IMR-90 (cell line): ENCODE measurements at places on chromosomes 12 and 14.

DNA sequence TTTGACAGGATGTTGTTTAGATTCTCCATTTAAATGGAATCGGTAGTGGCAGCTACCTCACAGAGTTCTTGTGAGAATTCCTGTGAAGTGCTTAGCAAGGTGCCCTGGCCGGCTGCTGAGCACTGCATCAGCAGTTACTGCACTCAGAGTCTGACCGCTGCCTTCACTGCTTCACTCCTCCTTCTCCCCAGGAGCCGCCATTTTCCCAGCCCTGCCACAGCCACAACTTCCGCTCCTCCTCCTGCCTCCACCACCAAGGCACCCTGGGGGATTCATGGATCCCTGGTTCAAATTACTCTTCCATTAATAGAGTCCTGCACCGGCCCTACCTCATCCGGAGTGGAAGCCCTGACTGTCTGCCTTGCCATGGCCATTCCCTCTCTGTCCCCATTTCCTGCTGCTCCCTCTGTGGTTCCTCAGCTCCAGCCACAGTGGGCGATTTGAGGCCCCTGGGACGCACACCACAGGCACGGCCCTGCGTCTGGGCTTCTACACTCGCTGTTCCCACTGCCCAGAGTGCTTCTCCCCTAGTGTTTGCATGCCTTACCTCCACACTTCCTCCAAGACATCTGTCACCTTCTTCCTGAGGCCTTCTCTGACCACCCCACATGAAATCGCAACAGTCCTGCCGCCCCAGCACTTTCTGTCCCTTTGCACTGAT is 210.3 kb downstream of the IPO8 start:
- DNase-seq = no peak

DNA sequence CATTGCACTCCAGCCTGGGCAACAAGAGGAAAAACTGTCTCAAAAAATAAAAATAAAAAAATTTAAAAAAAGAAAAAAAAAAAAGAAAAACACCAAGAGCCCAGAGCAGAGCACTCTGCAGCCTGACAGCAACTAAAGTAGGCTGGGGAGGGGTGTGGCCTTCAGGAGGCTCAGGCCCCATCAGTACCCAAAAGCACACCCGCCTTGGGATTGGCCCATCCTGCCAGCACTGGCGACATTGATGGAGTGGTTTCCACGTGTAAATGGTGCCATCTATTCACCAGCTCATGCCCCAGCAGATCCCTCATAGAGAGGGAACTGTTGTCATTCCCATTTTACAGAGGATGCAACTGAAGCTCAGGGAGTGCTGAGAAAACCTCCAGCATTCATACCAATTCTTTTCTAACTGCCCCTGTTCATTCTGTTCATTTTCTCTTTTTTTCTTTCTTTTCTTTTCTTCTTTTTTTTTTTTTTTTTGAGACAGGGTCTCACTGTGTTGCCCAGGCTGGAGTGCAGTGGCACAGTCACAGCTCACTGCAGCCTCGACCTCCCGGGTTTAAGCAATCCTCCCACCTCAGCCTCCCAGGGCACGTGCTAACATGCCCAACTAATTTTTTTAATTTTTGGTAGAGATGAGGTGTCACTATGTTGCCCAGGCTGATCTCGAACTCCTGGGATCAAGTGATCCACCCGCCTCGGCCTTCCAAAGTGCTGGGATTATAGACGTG is 89.3 kb downstream of the IRF2BPL start:
- DNase-seq = no peak

GRCh38 chr12:130633771-130634170 is 82.3 kb downstream of the RIMBP2 start:
- DNase-seq = no peak

GRCh38 chr12:121334513-121335343 is 17.5 kb downstream of the ANAPC5 start:
- peak; percentile 78 for DNase-seq

DNA sequence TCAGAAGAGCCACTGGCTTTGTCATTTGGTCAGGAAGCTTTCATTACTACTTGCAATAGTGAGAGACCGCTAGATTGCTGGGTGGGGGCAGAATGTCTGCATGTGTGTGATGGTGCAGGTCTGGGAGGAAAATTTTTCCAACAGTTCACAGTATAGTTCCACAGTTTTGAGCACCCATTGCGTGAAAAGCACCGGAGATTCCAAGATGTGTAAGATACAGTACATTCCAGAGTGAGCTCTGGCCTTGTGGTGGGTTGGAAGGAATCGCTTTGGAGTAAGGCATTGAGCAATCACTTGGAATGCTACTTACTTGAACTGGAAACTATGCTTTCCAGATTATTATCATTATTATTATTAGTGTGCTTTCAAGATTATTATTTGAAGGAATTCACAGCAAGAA is 47.6 kb upstream of the FRMD6 start:
- peak; percentile 89 for DNase-seq

DNA sequence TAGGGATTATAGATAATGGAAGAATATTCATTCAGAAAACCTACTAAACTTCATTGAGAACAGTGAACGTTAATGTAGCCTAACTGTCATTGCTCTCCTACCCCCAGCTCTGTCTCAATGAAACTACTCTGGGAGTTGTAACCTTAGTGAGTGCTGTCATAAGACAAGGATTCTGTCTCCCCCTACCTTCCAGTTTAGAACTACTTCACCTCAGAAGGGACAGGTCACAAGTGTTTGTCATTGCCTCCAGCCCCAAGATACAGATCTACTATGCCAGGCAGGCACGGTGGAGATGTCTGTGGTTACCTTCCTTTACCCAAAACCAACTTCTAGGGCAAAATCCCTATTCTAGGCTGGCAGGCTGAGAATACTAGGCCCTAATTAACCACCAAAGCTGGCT is 833.1 kb upstream of the SEL1L start:
- no peak for DNase-seq

GRCh38 chr12:265096-265495 is 2.5 kb upstream of the SLC6A13 start:
- no peak for DNase-seq

GRCh38 chr12:10749700-10750384 is 26.7 kb upstream of the YBX3 start:
- peak; percentile 97 for DNase-seq

DNA sequence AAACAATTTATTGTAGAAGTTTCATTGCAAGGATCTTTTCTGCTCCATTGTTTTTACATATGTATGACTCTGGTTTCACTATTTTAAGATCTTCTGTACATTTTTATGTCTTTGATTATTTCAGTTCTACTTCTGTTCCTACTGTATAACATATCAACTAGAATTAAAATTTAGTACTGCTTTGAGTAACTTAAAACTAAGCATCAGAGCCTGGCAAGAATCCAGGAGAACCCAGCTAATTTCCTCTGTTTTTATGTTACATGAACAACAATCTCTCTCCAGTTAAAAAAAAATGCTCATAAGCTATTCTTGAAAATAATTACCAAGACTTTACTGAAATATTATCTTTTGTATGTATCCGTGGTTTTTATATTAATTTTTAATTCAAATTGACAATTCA is 370.7 kb downstream of the TMTC2 start:
- no peak for DNase-seq

GRCh38 chr12:84150201-84150600 is 762.4 kb downstream of the SLC6A15 start:
- no peak for DNase-seq

DNA sequence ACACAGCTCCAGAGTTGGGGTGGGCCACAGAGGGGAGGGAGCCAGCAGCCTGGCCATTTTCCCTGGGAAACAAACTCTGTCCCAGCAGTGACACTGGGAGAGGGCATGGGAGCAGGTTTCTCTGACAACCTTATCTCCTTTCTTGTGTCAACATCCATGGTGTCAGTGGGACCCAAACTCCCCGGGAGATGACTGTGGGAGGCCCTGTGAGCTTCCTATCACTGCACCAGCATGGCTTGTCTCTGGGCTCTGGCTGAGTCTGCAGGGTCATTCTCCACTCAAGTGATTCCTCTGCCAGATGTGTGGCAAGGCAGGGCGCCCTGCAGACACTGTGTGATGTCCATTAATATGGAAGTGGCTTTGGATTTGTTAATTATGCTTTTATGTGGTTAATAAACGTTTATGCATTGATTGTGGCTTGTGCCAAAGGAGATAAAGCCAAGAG is 10.1 kb downstream of the LRTM2 start:
- no peak for DNase-seq

- DNase-seq = no peak
Observed at GRCh38 chr12:9793779-9794395, 33.2 kb upstream of the CD69 start.

DNA sequence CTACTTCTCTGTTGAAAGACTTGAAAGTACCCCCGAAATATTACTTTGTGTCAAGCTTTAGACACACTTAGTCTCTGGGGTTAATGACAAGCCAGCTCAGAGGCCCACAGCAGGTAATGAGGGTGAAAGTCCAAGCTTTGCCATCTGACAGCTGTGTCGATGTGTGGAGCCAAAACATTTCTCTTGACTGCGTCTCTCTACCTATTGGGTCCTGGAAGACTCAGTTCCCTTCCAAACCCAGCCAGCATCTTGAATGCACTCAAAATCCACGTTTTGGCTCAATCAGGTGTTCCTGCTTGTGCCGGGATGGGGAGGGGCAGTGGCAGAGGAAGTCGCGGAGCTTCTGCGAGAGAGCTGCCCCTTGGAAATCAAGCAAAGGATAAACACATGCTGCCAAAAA is 3.2 kb downstream of the PLXNC1 start:
- no peak for DNase-seq

GRCh38 chr14:36293824-36294223 is 26.6 kb downstream of the MBIP start:
- peak; percentile 62 for DNase-seq

- peak; percentile 2 for DNase-seq
Observed at GRCh38 chr12:77893918-77894317, 63.2 kb downstream of the NAV3 start.

GRCh38 chr12:11621797-11622423 is 27.6 kb upstream of the ETV6 start:
- no peak for DNase-seq
